ENCODE measurements at places on chromosomes 1 and 21.

- no peak for DNase-seq
Observed at GRCh38 chr1:98405581-98406074, 255.9 kb upstream of the SNX7 start.

DNA sequence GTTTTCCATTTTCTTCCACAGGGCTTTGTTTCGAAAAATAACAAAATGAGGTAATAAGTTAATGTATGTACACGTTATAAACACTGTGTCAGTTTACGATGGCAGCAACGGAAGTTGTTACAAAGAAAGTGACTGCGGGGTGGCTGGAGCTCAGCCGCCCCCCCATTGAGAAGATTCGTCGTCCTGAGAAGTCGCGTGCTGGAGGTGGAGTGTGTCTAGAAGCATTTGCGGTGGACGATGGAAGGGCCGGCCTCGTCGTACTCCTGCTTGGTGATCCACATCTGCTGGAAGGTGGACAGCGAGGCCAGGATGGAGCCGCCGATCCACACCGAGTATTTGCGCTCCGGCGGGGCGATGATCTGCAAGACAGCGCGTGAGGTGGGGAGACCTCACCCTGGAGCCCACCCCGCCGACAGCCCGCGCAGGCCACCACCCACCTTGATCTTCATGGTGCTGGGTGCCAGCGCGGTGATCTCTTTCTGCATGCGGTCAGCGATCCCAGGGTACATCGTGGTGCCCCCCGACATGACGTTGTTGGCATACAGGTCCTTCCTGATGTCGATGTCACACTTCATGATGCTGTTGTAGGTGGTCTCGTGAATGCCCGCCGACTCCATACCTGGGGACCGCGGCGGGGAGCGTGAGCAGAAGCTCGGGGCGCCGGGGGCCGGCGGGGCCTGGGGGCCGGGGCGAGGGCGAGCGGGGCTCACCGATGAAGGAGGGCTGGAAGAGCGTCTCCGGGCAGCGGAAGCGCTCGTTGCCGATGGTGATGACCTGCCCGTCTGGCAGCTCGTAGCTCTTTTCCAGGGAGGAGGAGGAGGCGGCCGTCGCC is 2.4 kb downstream of the ACTA1 start:
- DNase-seq: no peak

DNA sequence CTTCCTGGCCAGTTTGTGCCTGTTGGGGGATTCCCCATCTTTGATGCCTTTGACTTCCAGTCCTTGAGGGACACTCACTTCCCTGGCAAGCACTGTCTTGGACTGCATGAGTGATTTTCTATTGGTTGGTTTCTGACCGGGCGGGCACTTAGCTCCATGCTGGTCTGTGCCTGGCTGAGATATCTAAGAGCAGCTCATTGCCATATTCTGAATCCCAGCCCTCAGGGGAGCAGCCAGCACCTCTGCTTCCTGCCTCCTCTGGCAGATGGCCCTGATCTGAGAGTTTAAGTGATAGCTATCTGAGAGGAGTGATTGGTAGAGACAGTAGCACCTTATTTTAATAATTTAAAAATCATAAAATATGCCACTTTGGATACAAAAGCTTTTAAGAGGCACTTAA is 52.5 kb downstream of the DISC1 start:
- DNase-seq: no peak

- no peak for DNase-seq
Observed at GRCh38 chr1:216758161-216758560, 34.9 kb upstream of the ESRRG start.

GRCh38 chr1:154784924-154785531 is 85.1 kb downstream of the KCNN3 start:
- no peak for DNase-seq

- no peak for DNase-seq
Observed at GRCh38 chr1:29094433-29094832, 29.3 kb downstream of the TMEM200B start.

GRCh38 chr1:54257346-54257620 is 57.3 kb downstream of the MRPL37 start:
- DNase-seq: no peak

DNA sequence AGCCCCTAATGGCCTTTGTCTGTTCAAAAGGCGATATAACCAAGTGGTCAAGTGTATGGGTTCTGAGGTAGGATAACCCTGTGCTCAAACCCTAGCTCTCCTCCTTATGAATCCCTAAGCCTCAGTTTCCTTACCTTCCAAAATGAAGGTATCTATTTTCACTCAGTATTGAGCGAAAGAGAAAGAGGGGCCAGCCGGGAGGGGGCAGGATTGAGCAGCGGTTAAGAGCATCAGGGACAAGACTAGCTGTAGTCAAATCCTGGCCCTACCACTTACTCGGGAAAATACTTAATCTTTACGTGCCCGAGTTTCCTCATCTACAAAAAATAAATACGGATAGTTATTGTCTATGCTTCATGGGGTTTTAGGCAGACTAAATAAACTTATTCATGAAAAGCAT is 25.7 kb downstream of the LY9 start:
- no peak for DNase-seq

- no peak for DNase-seq
Observed at GRCh38 chr1:216325336-216325735, 97.9 kb downstream of the USH2A start.

DNA sequence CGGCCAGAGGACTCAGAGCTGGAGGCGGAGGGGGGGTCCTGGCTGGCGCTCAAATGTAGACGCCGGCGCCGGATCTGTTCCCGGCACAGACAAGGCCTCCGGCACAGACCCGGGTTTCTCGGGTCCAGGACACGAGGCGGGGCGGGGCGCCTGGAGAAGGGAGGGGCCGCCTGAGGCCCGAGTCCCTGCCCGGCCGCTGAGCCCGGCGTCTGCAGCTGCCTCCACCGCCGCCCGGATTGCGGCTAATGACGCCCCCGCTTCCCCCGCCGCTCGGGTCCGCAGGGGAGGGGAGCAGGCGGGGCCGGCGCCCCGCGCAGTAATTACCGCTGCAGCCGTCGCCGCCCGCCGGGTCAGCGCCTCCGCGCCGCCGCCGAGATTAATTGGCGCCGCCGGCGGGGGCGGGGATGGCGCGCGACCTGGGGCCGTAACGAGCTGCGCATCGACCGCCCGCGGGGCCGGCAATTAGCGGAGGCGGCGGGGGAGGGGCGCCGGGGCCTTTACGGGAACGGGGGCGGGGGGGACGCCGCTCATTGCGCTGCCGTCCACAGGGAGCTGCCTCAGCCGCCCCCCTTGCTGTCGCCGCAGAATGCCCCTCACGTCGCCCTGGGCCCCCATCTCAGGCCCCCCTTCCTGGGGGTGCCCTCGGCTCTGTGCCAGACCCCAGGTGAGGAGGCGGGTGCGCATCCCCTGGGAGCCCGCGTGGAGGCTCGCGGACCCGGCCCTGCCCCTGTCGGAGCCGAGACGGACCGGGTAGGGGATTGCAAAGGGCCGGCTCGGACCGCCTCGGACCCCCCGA is 17.3 kb downstream of the NOC2L start:
- no peak for DNase-seq

GRCh38 chr1:235429143-235429542 is 61.9 kb downstream of the TBCE start:
- no peak for DNase-seq

- no peak for DNase-seq
Observed at GRCh38 chr1:205676002-205676401, 4.3 kb downstream of the SLC45A3 start.

- DNase-seq: no peak
Observed at GRCh38 chr1:156386949-156387869, 18.2 kb downstream of the RHBG start.

DNA sequence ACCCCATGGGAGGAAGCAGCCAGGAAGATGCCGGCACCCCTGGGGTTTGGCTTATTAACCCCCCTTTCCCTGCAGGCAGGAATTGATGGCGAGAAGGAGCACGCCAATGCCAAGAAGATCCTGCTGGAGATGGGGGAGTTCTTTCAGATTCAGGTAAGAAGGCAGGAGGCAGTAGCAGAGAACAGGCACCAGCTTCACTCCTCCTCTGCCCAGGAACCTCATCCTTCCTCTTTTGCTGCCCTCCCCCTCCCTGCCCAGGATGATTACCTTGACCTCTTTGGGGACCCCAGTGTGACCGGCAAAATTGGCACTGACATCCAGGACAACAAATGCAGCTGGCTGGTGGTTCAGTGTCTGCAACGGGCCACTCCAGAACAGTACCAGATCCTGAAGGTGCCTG is 1.2 kb upstream of the RUSC1 start:
- no peak for DNase-seq

GRCh38 chr21:39150877-39151276 is 32.4 kb downstream of the PSMG1 start:
- DNase-seq: no peak

DNA sequence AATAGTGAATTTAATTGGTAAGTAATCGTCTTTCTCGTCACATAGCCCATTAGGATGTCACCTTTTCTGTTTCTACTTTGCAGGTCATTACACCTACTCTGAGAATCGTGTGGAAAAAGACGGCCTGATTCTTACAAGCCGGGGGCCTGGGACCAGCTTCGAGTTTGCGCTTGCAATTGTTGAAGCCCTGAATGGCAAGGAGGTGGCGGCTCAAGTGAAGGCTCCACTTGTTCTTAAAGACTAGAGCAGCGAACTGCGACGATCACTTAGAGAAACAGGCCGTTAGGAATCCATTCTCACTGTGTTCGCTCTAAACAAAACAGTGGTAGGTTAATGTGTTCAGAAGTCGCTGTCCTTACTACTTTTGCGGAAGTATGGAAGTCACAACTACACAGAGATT is 23.3 kb downstream of the PARK7 start:
- no peak for DNase-seq

DNA sequence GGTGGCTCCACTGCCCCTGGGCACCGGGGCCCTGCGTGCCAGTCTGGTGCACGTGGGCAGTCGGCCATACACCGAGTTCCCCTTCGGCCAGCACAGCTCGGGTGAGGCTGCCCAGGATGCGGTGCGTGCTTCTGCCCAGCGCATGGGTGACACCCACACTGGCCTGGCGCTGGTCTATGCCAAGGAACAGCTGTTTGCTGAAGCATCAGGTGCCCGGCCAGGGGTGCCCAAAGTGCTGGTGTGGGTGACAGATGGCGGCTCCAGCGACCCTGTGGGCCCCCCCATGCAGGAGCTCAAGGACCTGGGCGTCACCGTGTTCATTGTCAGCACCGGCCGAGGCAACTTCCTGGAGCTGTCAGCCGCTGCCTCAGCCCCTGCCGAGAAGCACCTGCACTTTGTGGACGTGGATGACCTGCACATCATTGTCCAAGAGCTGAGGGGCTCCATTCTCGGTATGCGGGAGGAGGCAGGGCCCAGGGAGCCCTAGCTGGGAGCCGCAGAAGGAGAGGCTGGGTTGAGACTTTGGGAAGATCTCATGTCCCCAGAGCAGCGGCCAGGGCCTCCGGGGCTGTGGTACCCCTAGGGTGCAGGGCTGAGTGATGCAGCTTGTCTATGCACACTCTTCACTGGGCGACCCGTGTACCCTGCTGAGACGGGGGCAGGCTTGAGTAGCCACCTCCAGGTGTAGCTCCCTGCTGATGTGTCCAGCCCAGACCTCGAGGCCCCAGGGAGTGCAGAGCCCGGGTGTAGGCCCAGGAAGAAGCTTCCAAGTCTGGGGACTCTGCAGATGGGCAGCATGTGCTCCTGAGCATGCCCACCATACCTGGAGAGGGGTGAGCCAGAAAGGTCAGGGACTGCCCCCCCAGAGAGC is 1.8 kb downstream of the VWA1 start:
- no peak for DNase-seq

- DNase-seq: no peak
Observed at GRCh38 chr1:172533513-172534151, 682 bp downstream of the SUCO start.

DNA sequence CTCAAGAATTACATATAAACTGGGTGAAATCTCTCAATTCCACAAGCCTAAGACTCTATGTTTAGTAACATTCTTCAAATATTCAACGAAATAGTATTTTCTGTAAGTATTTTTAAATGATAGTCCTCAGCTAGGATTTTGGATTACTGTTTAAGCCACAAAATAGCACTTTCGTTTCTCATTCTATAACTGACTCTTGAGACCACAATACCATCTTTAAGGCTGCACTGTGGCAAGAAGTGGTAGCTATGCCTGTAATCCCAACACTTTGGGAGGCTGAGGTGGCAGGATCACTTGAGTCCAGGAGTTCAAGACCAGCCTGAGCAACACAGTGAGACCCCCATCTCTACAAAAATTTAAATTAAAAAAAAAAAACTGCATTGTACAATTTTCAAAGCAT is 126.7 kb downstream of the CDC42BPA start:
- DNase-seq: no peak

GRCh38 chr1:38326135-38326534 is 279.5 kb upstream of the POU3F1 start:
- no peak for DNase-seq

DNA sequence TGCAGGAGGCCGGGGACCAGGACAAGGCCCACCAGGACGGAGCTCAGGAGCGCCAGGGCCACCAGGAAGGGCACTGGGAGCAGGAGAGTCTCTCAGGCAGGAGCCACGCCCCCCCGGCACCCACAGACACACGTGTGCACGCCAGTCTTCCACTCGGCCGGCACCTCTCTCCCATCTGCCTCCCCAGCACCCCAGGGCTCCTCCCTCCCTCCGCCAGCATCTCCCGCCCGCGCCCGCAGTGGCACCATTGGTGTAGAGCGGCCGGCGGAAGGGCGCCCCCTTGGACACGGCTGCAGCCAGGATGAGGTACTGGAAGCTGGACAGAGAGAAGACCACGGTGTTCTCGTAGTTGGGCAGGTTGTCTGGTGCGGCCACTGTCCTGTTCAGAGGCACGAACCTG is 6.1 kb upstream of the MFAP2 start:
- no peak for DNase-seq

GRCh38 chr1:99282536-99282935 is 18.2 kb downstream of the PLPPR4 start:
- no peak for DNase-seq

DNA sequence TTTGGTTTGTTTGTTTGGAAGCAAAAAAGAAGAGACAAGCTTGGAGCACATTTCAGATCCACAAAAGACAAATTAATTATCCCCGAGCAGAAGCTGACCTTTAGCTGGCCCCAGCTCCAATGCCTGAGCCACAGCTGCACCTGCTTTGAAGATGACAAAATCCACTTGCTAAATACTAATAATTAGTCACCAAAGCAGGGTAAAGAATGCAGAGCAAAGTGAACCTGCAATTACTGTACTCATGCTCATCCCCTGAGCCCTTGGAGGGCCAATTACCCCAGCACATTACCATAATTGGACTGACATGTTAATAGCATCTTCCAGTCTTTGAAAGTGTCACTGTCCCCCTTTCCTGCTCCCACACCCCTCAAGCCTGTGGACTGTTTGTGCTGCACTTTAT is 38.2 kb upstream of the KCND3 start:
- DNase-seq: no peak

GRCh38 chr1:185353124-185353523 is 36.1 kb upstream of the IVNS1ABP start:
- DNase-seq: no peak

- no peak for DNase-seq
Observed at GRCh38 chr1:227905573-227906487, 41.9 kb downstream of the WNT9A start.

GRCh38 chr1:113153116-113153803 is 80.3 kb downstream of the LRIG2 start:
- no peak for DNase-seq
